ENCODE measurements at places on chromosomes 4 and X. TPM values are rescaled to one million over a fixed set of nuclear protein-coding genes. Genes with fewer than 3 reads are reported as not detected.
A peak's percentile ranks its signal among the peaks of the same experiment; 100 is the strongest.

Gene ITM2A
- total RNA-seq = 13.2 TPM

Gene SMIM43
- total RNA-seq = 0.08 TPM

Gene FRMD7
- not detected for total RNA-seq

DNA sequence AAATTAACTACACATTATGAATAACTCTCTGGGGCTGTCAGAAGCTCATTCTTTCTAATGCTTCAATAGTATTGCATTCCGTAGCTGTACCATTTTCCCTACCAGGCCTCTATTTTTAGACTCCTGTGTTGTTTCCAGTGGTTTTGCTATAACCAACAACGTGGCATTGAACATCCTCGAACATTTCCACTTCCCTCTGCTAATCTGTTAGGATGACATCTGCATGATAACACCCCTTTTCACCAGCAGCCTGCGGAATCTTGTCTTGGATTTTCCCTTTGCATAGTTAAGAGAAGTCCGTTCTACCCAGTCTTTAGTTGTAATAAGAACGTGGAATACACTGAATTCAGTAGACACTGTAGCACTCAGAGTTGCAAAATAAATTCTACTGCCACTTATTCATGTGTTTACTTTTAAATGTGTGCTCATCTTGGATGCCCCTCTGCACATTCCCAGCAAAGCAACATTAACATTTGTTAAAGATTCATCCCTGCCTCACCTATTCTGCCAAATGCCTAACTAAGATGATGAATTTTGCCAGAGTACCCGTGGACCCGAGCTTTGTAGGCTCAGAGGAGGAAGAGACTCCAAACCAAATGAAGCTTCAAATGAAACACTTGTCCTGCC is 55.6 kb downstream of the SEL1L3 start:
- no peaks in the 10 kb centered on the region for H3K27me3 ChIP-seq
- no peaks in the 10 kb centered on the region for H3K36me3 ChIP-seq
- DNase-seq = peak; percentile 12
- no peak overlapping the region for H3K27ac ChIP-seq

GRCh38 chr4:67198727-67199126 is 346.6 kb downstream of the CENPC start:
- no peak overlapping the region for H3K4me3 ChIP-seq
- no peaks in the 10 kb centered on the region for H3K4me1 ChIP-seq
- no peak overlapping the region for H3K27ac ChIP-seq
- no peaks in the 10 kb centered on the region for H3K27me3 ChIP-seq

- H3K4me1 ChIP-seq = no peaks in the 10 kb centered on the region
- H3K27me3 ChIP-seq = no peaks in the 10 kb centered on the region
- H3K36me3 ChIP-seq = no peaks in the 10 kb centered on the region
- no peak overlapping the region for H3K4me3 ChIP-seq
- no peak for DNase-seq
- no peak overlapping the region for H3K27ac ChIP-seq
Measured at GRCh38 chr4:38333219-38333618, 330.8 kb upstream of the KLF3 start.

- H3K27me3 ChIP-seq = no peaks in the 10 kb centered on the region
- DNase-seq = no peak
- no peak overlapping the region for H3K27ac ChIP-seq
Measured at GRCh38 chr4:99149426-99150019, 5.4 kb upstream of the ADH4 start.

GRCh38 chr4:124018383-124019317 is 622.1 kb downstream of the SPRY1 start:
- peaks cover 19% of the 10 kb centered on the region for H3K4me1 ChIP-seq
- H3K4me3 ChIP-seq = no peak overlapping the region
- no peaks in the 10 kb centered on the region for H3K27me3 ChIP-seq
- H3K27ac ChIP-seq = peak overlapping the region; percentile 93

DNA sequence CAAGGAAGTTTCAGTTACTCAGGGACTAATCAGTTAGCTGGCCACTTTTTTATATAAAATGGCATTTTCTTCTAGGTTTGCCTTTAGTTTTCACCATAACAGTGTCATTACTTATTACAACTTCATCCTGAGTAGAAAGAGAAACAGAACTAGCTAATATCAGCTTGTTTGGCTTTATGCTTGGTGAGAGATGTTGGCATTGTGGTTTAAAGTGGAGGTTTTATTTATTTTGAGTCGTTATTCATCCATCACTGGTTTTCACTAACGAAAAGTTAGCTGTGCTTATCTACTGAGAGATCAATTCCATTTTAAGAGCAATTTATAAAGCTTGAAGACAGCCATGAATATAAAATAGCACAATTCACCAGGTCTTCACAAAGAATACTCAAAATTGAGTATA is 714.5 kb downstream of the GRID2 start:
- H3K4me1 ChIP-seq = no peaks in the 10 kb centered on the region
- H3K36me3 ChIP-seq = no peaks in the 10 kb centered on the region
- H3K4me3 ChIP-seq = no peak overlapping the region
- DNase-seq = no peak
- H3K27me3 ChIP-seq = no peaks in the 10 kb centered on the region
